ENCODE measurements at places on chromosomes 2 and 18. TPM values are rescaled to one million over a fixed set of nuclear protein-coding genes. Genes with fewer than 3 reads are reported as not detected.

Gene NTSR2
- total RNA-seq: not detected

Gene WIPF1
- total RNA-seq: 35.3 TPM

DNA sequence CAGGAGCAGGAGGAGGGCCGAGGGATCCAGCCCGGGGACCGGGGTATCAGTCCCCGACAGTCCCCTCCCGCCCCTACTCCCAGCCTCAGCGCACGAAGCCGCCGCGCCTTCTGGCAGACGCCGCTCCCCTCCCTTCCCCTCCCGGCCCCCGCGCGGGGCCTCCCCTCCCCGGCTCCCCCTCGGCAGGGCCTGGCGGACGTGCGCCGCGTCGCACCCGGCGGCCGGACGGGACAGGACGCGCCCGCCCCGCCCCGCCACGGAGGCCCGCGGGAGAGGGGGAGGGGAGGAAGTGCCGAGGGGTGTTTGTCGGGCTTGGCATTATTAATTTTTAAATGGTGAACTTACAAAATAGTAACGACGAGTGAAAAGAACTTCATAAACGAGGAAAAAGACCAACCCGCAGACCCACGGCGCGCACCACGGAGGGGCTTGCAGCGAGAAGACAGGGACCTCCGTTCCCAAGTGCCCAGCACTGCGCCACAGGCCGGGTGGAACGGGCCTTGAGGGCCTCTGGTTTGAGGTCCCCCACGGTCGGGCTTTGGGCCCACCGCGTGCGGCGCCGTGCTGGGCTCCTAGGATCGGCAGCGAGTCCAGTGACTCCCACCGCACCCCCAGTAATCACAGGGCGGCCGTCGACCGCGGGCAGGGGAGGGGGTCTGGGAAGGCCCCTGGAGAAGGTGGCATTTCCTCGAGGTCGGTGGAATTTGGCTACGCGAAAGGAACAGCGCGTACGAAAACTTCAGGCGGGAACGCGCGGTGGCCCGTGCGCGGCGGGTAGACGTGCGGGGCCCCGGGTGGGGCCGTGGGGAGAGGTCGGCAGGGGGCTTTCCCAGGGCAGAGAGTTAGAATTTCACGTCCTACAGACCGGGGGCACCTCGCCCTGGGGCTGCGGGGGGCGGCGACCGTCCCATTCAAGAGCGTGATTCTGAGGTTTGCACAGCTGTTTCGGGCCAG lies 954 bp upstream of the CTDSP1 start:
- DNase-seq: peak; percentile 86

GRCh38 chr2:31335921-31336585 lies 78.5 kb downstream of the XDH start:
- DNase-seq: peak; percentile 86

DNA sequence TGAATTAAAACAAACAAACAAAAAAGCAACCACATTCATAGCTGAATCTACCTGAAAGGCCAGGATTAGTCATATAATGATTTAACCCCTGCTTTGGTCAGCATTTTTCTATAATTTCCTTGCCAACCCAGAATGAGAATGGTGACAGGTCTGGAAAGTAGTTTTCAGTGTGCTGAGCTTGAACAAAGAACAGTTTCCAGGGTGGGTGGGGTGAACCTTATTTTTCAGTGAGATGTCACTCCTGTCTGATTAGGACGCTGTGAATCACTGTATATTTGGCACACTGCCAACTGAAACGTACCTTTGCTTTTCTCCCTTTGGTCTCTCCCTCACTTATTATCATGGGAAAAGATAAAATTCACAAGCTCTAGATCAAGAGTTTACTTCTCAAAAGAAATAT lies 35.0 kb upstream of the DSC1 start:
- no peak for DNase-seq

- DNase-seq: no peak
Measured at GRCh38 chr18:4230450-4231168, 224.5 kb downstream of the DLGAP1 start.

- DNase-seq: no peak
Measured at GRCh38 chr2:235918876-235919275, 249.3 kb downstream of the GBX2 start.

Gene TFPI
- total RNA-seq: 57.2 TPM

Gene FEV
- total RNA-seq: not detected

- DNase-seq: no peak
Measured at GRCh38 chr2:191266201-191266600, 21.0 kb downstream of the MYO1B start.

Gene RTP5
- total RNA-seq: not detected

- peak; percentile 50 for DNase-seq
Measured at GRCh38 chr2:212683346-212684097, 144.9 kb upstream of the ERBB4 start.

Gene CFC1
- total RNA-seq: not detected

GRCh38 chr2:212726403-212726802 lies 187.8 kb upstream of the ERBB4 start:
- no peak for DNase-seq

Gene RUFY4
- not detected for total RNA-seq

Gene LOXL3
- 93.6 TPM for total RNA-seq

- DNase-seq: peak; percentile 1
Measured at GRCh38 chr2:139790807-139791752, 1010.9 kb upstream of the NXPH2 start.

Gene LHCGR
- total RNA-seq: not detected

Gene MARCHF4
- total RNA-seq: 0.48 TPM

- DNase-seq: no peak
Measured at GRCh38 chr2:44055229-44055628, 59.4 kb upstream of the LRPPRC start.

- DNase-seq: peak; percentile 32
Measured at GRCh38 chr2:173059971-173060461, 15.6 kb upstream of the MAP3K20 start.

DNA sequence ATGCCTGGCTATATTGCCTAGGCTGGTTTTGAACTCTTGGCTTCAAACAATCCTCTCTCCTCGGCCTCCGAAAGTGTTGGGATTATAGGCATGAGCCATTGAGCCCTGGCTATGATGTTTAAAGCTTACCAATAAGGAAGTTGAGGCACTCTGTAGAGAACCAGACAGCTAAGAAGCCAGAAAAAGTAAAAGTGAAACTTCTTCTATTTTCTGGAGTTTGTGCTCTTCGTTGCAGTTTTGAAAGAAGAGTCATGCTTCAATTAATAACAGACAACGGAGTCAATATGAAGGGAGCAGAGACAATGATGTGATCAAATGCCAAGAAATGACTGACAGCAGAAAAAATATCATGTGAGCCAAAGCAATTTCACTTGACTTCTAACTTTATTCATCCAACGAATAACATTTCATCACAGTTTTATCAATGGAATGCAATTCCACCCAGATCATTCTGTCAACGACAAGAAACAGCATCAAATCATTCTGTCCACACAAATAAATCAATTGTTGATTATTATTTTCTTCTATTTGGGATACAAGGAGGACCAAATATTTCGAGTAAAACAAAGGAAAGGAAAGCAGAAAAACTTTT lies 175.5 kb upstream of the CELF4 start:
- DNase-seq: no peak

DNA sequence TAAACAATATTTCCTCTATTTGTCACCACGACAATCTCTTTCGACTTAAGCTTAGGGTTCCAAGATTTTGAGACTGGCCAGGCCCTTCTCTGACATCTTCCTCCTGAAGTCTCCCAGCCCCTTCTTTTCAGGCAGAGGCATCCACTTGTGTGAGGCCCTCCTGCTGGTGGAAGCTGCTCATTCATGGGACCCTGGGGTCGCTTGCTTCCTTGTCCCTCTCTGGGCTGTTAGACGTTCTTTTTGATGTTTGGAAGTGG lies 188.2 kb upstream of the APCDD1 start:
- no peak for DNase-seq

- no peak for DNase-seq
Measured at GRCh38 chr2:100502782-100503181, 32.5 kb downstream of the NMS start.

- peak; percentile 68 for DNase-seq
Measured at GRCh38 chr2:161905389-161906046, 168.5 kb downstream of the DPP4 start.

Gene IL36A
- total RNA-seq: not detected

Gene REG3A
- not detected for total RNA-seq

Gene CNTNAP5
- not detected for total RNA-seq

DNA sequence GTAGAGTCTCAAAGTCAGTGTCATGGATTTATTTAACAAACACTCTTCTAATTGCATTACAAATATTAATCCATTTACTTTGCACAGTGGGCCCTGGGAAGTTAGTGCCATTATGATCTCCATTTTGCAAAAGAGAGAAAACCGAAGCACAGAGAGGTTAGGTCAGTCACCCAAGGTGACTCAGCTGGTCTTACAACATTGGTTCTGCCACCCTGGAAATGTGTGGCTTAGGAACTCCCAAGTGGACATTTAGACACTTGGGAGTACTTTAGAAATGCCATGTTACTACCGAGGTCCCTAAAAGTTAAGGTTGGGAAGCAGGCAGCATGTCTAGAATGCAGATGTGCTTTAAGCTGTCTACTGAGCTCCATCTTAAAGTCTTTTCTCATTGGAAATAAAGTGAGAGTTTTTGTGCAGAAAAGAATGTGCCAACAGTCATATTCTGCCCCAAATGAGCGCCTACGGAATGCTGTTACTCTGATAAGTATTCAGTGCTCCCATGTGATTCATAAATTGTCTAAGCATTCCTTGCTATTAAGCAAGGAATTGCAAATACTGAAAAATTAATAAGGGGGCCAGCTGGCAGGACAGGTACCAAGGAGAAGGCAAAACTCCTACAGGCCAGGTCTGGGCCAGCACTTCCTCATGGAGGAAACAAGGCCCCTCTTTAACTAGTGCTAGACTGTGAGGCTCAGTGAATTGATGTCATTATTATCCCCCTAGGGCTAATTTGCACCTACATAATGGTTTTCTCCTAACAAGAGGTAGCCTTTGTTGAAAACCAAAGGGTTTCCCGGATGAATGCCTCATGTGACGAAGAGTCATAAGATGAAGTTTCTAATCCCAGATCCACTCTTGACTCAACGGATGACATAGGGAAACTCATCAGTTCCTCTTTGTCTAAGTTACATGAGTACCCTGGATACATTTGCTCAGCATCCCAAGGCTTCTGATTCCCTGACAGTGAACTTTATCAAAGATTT lies 16.3 kb downstream of the NRP2 start:
- DNase-seq: peak; percentile 65

Gene FBLN7
- 10.4 TPM for total RNA-seq

DNA sequence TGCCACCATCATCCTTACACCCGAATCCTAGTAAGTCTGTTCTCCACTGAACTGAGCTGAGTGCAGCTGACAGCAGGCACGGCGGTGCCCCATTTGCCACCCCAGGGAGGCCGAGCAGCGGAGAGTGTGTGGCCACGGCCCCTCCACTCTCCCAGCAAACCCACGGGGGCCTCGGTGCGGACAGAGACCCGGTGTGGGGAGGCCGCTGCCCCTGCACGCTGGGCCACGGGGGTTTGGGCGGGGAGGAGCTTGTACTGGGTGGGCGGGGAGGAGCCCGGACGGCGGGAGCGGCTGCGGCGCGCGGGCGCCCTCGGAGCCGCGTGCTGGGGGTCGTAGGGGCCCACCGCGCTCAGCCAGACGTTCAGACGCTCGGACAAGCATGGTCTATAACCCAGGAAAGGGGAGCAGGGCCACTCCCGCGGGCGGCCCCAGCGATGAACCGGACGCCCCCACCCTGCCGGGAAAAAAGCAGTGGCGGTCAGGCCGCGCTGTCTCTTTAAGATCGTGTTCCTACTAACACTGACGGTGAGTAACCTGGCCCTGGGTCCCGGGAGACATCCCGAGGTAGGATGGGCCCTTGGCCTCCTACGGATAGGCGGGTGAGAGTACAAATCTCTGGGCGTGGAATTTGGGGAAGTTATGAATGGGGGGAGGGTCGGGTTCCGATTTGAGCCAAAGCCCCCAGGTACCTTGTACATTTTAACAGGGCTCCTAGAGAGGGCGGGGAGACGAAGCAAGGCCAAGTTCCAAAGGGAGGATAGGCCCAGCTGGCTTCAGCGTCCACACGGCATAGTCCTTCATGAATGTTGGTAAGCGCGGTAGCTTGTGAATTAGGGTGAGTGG lies at the start of gene ITPRIPL1:
TSS of gene ITPRIPL1 (plus strand) at position 277 of the 843 bp plus-strand sequence. CDS start at position 800, 523 bp downstream.
- DNase-seq: no peak

GRCh38 chr2:117562654-117563053 lies 251.8 kb upstream of the DDX18 start:
- DNase-seq: no peak

GRCh38 chr2:37415128-37415820 lies 70.8 kb downstream of the QPCT start:
- peak; percentile 65 for DNase-seq

Gene CHN1
- 131 TPM for total RNA-seq

DNA sequence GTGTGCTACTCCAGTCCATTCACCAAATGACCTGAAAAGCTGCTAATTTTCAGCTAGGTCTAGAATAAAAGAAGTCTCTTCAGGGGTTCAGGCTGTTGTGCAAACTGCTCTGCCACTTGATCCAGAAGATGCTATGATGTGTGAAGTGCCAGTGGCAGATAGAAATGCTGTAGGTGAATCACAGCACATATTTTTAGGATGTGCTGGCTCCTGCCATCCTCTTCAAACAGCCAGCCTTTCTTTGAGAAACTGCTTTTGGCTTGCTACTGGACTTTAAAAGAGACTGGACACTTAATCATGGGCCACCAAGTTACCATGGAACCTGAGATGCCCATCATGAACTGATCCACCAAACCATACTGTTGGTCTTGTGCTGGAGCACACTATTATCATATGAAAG lies 322.1 kb downstream of the EN1 start:
- DNase-seq: no peak

DNA sequence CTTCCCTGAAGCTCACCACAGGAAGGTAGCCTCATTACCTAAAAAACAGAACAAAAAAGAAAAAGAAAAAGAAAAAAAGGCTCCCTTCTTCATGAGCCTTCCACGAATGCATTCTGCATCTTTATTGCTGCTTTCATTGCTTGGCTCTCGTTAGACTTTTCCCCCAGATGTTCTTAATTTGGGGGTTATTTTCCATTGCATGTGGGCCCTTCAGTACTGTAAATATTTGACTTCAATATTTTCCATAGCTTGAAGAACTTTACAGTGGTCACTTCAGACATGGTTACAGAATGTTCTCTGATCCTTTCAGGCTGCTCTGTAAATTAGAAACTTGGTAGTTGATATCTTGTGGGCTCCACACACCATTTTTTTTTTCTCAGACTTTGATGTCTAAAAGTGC lies 65.6 kb upstream of the COPS8 start:
- DNase-seq: no peak
